Chondrocyte (in vitro differentiated cells): ENCODE measurements at places on chromosomes 3 and 15. TPM values are rescaled to one million over a fixed set of nuclear protein-coding genes. Genes with fewer than 3 reads are reported as not detected.

GRCh38 chr3:129485721-129486663 is 42.4 kb upstream of the RHO start:
- no peaks in the 10 kb centered on the region for H3K27me3 ChIP-seq
- peak overlapping the region; percentile 85 for H3K27ac ChIP-seq
- H3K36me3 ChIP-seq, result peaks cover 6% of the 10 kb centered on the region

DNA sequence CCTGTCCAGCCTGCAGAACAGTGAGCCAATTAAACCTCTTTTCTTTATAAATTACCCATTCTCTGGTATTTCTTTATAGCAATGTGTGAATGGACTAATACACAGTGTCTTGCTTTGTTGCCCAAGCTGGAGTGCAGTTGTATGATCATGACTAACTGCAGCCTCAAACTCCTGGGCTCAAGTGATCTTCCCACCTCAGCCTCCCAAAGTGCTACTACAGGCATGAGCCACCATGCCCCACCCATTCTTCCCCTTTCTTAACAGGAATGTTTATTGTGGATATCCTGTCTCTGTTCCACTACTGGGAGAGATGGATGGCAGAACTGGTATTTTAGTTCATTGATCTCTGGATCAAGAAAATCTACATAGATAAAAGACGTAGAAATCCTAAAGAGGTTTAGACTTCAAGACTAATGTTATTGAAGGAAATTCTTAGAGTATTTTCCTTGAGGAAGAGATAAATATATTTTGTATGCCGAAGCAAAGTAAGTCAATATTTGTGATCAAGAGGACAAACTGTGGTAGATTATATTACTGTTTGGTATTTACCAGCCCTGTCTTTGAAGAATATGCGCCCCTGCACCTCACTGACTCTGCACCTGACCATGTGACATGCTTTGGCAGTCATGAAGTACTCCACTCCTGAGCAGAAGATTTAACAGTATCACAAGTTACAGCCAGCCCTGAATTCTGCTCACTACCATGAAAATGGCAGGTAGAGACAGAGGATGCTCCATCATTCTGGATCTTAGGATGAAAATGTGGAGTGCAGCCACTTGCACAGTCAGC is 42.9 kb downstream of the UACA start:
- H3K36me3 ChIP-seq, result peaks cover 15% of the 10 kb centered on the region
- no peak for DNase-seq
- no peak overlapping the region for H3K4me3 ChIP-seq
- H3K27ac ChIP-seq, result peak overlapping the region; percentile 27

GRCh38 chr15:42411884-42412283 is 52.6 kb downstream of the CAPN3 start:
- H3K4me1 ChIP-seq, result peaks cover 11% of the 10 kb centered on the region
- H3K27ac ChIP-seq, result no peak overlapping the region
- no peak for DNase-seq
- peaks cover 27% of the 10 kb centered on the region for H3K36me3 ChIP-seq
- no peaks in the 10 kb centered on the region for H3K27me3 ChIP-seq
- H3K4me3 ChIP-seq, result no peak overlapping the region

DNA sequence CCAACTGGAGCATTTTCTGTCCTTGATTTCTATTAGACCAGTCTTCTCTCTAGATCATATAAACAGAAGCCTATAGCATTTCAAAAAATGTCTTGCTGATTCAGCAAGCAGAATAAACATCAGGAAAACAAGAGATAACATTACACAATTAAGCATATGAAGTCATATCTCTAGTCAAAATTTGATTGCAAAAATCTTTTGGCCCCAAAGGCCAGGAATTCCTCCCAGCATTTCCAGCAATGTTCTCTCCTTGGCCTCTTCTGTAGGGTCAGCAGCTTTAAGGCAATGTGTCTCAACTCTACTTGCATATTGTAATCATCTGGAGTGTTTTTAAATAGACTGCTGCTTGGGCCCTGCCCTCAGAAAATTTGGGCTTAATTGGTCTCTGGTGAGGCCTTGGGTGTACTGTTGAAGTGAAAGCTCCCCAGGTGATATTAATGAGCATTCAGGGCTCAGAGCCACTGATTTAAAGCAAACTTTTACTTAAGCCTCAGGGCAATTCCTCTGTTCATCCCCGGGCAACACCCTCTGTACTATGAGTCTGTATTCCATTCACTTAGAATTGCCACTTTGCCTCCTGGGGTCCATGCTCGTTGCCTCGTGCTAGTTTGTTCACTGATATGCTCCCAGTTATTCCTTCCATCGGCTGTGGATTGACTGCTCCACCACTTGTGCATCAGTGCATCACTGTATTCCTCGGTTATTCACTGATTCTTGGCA is 1072.6 kb downstream of the ROBO2 start:
- peaks cover 12% of the 10 kb centered on the region for H3K4me1 ChIP-seq
- peaks cover 18% of the 10 kb centered on the region for H3K27me3 ChIP-seq
- no peak overlapping the region for H3K4me3 ChIP-seq
- DNase-seq, result no peak
- no peak overlapping the region for H3K27ac ChIP-seq

DNA sequence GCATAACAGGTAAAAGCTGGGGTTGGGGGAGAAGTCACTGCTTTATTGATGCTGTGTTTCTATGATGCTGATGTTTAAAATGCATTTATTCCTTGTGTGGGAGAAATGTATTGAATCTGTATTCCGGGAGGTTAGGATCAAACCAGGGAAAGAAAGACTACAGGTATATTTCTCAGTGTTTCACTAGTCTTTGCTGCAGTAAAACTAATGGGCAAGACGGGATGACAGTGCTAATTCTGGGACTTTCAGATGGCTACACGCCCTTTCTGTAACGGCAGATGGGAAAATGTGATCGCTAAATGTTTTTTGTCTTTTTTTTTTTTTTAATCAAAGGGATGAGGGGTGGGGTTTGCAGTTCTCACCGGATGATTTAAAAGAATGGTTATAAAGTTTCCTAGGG is 393 bp downstream of the CNTN6 start:
- H3K36me3 ChIP-seq, result peaks cover 6% of the 10 kb centered on the region
- H3K27ac ChIP-seq, result peak overlapping the region; percentile 28
- H3K4me3 ChIP-seq, result peak overlapping the region; percentile 63
- H3K4me1 ChIP-seq, result peaks cover 36% of the 10 kb centered on the region

DNA sequence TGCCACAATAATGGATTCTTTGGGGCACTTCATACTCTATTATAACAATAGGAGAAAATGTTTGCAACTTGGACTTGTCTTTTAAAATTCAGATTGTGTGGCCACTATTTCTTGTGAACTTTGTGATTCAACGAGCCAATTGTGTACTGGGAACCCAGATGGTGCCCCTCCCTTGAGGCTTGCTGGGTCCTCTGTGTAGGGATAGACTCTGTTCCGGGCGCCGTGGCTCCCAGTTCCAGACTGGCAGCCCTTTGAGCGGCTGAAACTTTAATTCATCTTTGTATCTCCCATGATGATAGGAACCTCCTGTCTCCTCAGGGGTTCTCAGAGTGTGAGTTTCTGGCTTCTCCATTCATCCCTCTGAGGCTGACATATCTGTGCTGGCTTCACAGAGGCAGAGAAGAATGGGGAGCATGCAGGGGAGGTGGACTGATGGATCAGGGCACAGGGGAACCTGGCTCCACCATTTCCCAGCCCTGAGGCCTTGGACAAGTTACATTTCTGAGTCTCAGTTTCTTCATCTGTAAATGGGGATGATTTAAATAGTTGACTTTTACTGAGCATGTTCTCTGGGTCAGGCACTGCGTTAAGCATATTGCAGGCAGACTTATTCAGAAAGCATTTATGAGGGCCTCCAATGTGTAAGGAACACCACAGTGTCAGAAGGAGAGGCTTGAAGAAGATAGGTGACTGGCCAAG is 15.2 kb upstream of the ANKDD1A start:
- H3K27ac ChIP-seq, result peak overlapping the region; percentile 92
- DNase-seq, result no peak
- H3K4me3 ChIP-seq, result no peak overlapping the region
- H3K36me3 ChIP-seq, result peaks cover 3% of the 10 kb centered on the region
- H3K4me1 ChIP-seq, result peaks cover 61% of the 10 kb centered on the region

- H3K36me3 ChIP-seq, result no peaks in the 10 kb centered on the region
- peaks cover 4% of the 10 kb centered on the region for H3K4me1 ChIP-seq
- H3K27me3 ChIP-seq, result no peaks in the 10 kb centered on the region
- no peak overlapping the region for H3K27ac ChIP-seq
Observed at GRCh38 chr3:108030960-108031359, 59.9 kb downstream of the CD47 start.

GRCh38 chr3:142259359-142259758 is 34.0 kb upstream of the GK5 start:
- no peaks in the 10 kb centered on the region for H3K36me3 ChIP-seq
- no peak overlapping the region for H3K4me3 ChIP-seq
- DNase-seq, result no peak
- no peak overlapping the region for H3K27ac ChIP-seq
- no peaks in the 10 kb centered on the region for H3K4me1 ChIP-seq

DNA sequence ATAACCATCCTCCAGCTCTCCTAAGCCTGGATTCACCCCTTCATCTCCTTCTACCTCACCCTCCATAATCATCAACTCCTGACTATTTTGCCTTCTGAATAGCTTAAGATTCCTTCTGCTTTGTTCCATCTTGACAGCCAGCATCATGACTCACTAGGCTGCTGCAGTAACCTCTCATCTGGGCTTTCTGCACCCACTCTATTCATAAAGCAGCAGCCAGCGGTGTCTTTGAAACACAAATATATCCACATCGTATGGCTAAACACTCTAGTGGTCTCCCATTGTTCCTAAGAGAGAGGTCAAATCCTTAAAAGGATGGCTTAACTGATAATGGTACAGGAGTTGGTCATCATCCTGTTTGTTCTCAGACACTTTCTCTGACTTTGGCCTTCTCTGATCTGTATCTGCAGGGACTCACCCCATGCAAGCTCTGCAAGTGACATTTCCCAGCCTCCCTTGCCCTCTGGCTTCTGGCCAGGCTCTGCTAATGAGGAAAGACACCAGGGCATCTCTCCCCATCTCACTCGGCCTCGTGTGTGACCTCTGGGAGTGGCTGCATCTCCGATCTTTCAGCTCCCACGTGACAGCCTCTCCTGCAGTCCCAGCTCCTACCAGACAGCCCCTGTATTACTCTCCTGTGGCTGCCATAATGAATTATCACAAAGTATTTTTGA is 6.2 kb downstream of the GRK7 start:
- no peaks in the 10 kb centered on the region for H3K4me1 ChIP-seq
- no peak overlapping the region for H3K27ac ChIP-seq
- DNase-seq, result no peak
- peaks cover 1% of the 10 kb centered on the region for H3K27me3 ChIP-seq

GRCh38 chr3:25007974-25008658 is 419.9 kb upstream of the RARB start:
- no peaks in the 10 kb centered on the region for H3K36me3 ChIP-seq
- peaks cover 13% of the 10 kb centered on the region for H3K4me1 ChIP-seq
- H3K4me3 ChIP-seq, result no peak overlapping the region
- no peaks in the 10 kb centered on the region for H3K27me3 ChIP-seq

DNA sequence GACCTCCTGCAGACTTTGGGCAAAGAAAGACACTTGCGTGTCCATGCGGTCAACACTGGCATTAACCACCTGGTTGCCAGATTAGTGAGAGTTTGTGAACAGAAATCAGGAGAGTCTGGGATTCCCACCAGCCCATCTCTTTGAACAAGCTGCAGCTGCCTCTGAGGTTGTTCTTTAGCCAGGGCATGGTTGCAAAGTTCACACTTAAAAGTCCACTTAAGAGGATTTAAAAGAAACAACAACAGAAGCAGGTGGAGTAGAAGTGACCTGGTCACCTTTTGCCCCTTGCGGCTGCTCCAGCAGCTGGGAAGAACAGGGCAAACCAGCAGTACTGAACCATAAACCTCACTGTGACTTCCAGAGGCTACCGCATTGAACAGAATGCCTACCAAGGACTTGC is 97.3 kb downstream of the FOXB1 start:
- no peak for DNase-seq
- H3K4me1 ChIP-seq, result no peaks in the 10 kb centered on the region
- H3K27ac ChIP-seq, result no peak overlapping the region
- peaks cover 23% of the 10 kb centered on the region for H3K27me3 ChIP-seq

DNA sequence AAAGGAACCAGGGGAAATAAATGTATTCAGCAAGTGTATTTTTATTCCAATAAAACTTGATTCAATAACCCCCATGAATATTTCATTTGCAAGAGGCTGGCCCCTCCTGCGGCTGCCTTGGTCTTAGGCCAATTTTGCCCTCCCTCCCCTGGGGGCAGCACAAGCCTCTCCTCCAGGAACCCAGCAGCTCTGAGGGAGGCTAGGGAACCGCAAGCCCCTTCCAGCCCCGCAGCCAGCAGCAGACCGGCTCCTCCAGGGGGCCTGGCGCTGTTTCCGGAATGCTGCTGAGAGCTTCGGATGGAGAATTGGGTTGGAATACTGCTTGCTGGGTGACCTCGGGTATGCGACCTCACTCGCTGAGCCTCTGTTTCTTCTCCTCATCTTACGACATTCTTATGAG is 150.1 kb downstream of the RAB11A start:
- no peak overlapping the region for H3K4me3 ChIP-seq
- H3K36me3 ChIP-seq, result no peaks in the 10 kb centered on the region
- no peak overlapping the region for H3K27ac ChIP-seq
- DNase-seq, result no peak
- peaks cover 42% of the 10 kb centered on the region for H3K27me3 ChIP-seq

- H3K36me3 ChIP-seq, result peaks cover 15% of the 10 kb centered on the region
- no peak overlapping the region for H3K27ac ChIP-seq
- no peaks in the 10 kb centered on the region for H3K27me3 ChIP-seq
- no peak overlapping the region for H3K4me3 ChIP-seq
- no peak for DNase-seq
Observed at GRCh38 chr15:77347197-77347596, 72.7 kb downstream of the PEAK1 start.

GRCh38 chr15:45242289-45242688 is 9.7 kb upstream of the SLC28A2 start:
- H3K27ac ChIP-seq, result no peak overlapping the region
- no peaks in the 10 kb centered on the region for H3K4me1 ChIP-seq
- no peak overlapping the region for H3K4me3 ChIP-seq
- H3K36me3 ChIP-seq, result peaks cover 11% of the 10 kb centered on the region
- no peak for DNase-seq
- H3K27me3 ChIP-seq, result no peaks in the 10 kb centered on the region

- H3K4me1 ChIP-seq, result peaks cover 4% of the 10 kb centered on the region
- no peaks in the 10 kb centered on the region for H3K36me3 ChIP-seq
- no peak overlapping the region for H3K27ac ChIP-seq
- H3K27me3 ChIP-seq, result no peaks in the 10 kb centered on the region
- no peak overlapping the region for H3K4me3 ChIP-seq
- DNase-seq, result no peak
Observed at GRCh38 chr3:160012108-160012507, 23.5 kb downstream of the IL12A start.

- H3K27ac ChIP-seq, result peak overlapping the region; percentile 63
- no peak for DNase-seq
- no peak overlapping the region for H3K4me3 ChIP-seq
- no peaks in the 10 kb centered on the region for H3K27me3 ChIP-seq
- H3K4me1 ChIP-seq, result peaks cover 33% of the 10 kb centered on the region
- peaks cover 1% of the 10 kb centered on the region for H3K36me3 ChIP-seq
Observed at GRCh38 chr15:60804551-60804950, 325.6 kb upstream of the ICE2 start.

The PRTG gene
- 1.2 to 3.1 TPM (median 2.7 TPM) in 3 replicates for total RNA-seq

The TTLL13 gene
- total RNA-seq, result 0.69 TPM in 1 of 3 replicates, not detected in the others
